ENCODE measurements at places on chromosomes 1 and 21. TPM values are rescaled to one million over a fixed set of nuclear protein-coding genes. Genes with fewer than 3 reads are reported as not detected.

The DPYD gene
- total RNA-seq, result 24.8 TPM

The LCE3D gene
- not detected for total RNA-seq

The PGLYRP4 gene
- not detected for total RNA-seq

The CASZ1 gene
- not detected for total RNA-seq

The PKP1 gene
- not detected for total RNA-seq

The BATF3 gene
- 0.35 TPM for total RNA-seq

The IRF6 gene
- total RNA-seq, result not detected

The FAM110D gene
- total RNA-seq, result not detected

The RPL5 gene
- total RNA-seq, result 1,538 TPM

The EDN2 gene
- total RNA-seq, result not detected

The TTC34 gene
- under 0.01 TPM for total RNA-seq

The PTPRC gene
- total RNA-seq, result 0.18 TPM

The SPRR4 gene
- not detected for total RNA-seq

The NKAIN1 gene
- total RNA-seq, result not detected

The CYP4Z1 gene
- total RNA-seq, result not detected

The SNX7 gene
- total RNA-seq, result 31.4 TPM

The COL6A2 gene
- total RNA-seq, result 794 TPM

All from myometrial cell (primary cell).